ENCODE measurements at places on chromosomes 4 and X.

DNA sequence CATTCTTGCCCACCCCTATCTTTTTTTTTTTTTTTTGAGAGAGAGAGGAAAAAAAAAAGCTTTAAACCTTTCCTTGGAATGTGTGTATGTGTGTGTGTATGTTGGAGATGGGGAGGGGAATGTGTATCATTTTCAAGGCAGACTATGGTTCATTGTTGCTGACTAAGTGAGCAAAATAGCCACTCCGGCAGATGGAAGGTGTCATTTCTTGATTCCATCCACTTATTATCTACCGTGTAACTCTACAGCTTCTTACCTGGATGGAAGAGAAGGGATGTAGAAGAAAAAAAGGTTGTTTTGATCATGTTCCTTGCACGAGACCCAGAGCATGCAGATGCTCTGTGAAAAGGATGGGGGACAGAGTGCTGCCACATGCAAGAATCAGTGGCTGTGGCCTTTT lies 5.9 kb upstream of the GK2 start:
- no peak for DNase-seq

- DNase-seq: no peak
Observed at GRCh38 chrX:56757327-56757726, 28.3 kb downstream of the NBDY start.

GRCh38 chr4:1751919-1752283 lies 30.6 kb downstream of the TACC3 start:
- DNase-seq: no peak

- no peak for DNase-seq
Observed at GRCh38 chr4:27293831-27294230, 433.2 kb downstream of the STIM2 start.

DNA sequence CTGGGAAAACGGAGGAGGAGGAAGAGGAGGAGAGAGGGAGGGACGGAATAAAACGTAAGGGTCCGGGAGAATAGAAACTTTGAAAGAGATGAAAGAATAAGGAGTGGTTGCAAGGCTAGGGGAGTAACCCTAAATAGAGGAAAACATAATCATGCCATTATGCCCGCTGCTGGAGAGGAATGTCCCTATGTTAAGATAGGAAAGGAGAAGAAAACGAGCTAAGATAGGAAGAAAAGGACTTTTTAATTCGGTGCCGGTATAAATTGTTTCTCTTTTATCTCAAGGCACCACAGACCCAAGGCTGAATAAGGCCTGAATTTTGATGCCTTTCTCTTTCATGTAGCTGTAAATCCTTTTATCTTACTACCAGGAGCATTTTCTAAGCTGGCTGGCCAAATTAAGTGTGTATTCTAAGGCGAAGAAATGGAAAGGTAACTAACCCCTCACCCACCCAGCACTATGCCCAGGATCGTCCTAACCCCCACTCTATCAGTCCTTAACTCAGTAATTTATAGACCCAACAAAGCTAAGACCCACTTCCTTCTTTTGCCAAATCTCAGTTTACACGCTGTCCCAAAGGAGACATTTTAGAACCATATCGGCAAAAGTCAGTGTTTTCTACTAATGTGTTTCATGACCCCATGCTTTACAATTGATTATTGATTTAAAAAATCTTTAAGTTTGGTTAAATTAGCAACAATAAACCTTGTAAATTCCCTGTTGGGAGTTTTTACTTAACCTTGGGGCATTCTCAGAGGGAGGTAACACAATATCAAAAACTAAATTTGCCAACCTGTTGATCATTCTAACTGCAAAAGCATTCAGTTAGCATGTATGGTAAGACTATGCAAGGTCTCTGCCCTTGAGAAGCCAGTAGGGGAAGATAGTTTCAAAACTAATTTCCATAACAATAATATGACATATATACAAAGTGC lies 1.1 kb upstream of the CUL4B start:
- DNase-seq: no peak

GRCh38 chr4:153010146-153010545 lies 74.0 kb downstream of the FHDC1 start:
- no peak for DNase-seq

DNA sequence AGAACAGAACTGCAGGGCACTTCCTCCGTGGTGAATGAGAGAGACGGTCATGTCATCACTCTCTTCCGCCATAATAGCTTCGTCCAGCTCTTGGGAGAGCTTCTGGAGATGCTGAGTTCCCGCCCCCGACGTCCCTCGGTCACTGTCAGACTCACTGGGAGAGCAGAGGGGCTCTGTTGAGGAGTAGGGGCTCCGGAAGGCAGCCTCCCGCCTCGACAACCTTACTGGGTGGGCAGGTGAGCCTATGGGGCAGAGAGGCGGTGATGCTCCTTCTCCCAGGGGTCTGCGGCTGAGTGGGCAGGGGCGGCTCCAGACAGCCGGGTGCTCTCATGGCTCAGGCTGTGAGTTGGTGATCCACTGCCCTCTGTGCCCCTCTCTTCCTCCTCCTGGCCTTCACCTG lies 25.8 kb upstream of the ARHGEF38 start:
- no peak for DNase-seq

DNA sequence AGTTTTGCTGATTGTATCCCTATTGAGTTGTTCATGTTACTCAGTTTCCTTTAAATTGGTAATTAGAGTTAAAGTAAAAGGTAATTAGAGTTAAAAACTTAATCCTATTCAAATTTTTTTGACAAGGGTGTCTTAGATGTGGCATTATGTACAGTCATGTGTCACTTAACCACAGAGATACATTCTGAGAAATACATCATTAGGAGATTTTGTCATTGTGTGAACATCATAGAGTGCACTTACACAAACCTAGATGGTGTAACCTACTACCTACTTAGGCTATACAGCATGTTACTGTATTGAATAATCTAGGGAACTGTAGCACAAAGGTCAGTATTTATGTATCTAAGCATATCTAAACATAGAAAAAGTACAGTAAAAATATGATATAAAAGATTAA lies 39.2 kb downstream of the BEX3 start:
- no peak for DNase-seq

- no peak for DNase-seq
Observed at GRCh38 chr4:127149086-127149485, 483.7 kb upstream of the INTU start.

DNA sequence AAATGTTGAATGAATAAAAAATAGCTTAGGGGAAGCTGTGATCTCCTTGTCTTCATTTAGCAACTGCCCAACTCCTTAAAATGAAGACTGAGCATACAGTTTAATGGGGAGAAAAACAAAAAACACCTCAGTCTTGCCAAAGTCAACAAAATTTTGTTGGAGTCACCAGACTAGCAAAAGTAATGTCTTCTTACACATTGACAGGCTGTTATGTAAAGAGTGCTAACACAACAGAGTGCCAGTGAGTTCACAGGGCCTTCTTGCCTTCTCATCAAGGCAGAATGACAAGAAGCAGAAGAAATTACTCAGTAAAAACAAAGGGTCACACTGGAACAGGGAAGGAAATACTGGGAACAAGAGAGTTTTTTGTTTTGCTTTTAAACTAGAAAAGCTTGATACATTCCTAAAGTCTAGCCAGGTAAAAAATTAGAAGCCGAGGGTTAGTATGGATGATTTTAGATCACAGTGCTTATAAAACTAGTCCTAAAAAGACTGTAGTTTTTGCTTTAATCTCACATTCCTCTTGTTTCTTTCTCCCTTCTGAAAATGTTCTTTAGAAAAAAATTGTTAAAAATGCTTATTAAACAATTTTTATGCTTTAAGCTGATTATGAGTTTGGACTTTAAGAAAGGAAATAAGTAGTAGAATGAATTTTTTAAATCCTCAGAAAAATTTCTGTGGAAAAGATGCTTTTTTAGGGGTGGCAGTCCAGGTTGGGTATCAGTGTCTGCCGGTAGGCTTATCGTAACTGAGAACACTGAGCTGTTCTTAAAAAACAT lies 38.7 kb upstream of the FRAS1 start:
- no peak for DNase-seq

GRCh38 chr4:111136438-111136837 lies 513.6 kb upstream of the PITX2 start:
- DNase-seq: no peak

All from transverse colon (tissue), 4 donors.